ENCODE measurements at places on chromosomes 5 and 9.

DNA sequence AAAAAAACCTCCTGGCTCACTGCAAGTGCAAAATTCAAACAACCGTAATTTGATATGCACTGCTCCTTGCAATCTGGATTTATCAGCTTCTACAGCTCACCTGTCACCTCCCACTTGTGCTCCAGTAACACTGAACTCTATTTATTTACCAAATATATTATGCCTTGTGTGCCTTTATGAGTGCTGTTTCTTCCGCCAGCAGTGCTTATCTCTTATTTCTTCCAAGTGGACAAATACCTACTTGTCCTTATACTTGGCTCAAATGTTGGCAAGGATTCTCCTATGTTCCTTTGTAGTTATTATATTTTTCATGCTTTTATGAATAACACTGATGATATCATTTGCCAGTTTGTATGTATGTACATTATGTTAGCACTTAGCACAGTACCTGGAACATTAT, 145.7 kb upstream of the ARRDC3 start:
- DNase-seq = no peak

DNA sequence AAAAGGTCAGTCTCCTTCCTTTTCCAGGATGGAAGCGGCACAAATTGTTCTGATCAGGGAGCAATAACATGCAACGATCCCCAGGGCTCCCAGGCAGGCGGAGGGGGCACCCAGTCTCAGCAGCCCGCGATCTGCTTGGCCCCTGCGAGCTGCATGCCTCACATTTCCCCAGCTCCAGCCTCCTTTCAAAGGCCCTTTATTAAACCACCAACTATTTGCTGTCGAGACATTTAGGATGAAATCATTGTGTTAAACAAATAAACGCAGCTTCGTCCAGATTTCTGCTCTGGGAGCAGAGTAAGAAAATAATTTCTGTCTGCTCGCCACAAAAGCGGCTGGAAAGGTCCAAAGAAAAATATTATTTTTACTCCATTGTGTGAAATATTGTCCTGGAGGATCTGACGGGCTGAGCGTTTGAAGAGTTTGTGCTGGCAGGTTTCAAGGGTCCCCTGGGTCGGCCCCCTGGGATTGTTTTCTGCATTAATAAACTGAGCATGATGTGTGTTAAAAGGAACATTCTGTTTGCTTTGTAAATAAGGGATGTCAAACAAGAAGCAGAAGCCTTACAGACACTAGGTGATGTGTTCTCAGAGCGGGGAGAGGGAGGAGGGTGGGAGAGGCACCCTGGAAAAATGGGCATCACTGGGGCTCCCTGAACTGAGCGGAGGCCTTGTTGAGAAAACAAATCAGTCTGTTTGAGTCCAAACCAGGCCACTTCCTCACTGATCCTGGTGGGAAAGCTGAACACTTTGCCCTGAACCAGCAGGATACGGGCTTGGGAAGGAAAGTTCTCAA, 110.1 kb downstream of the FOXD1 start:
- DNase-seq = no peak

GRCh38 chr5:169064093-169064492, 236.8 kb downstream of the SLIT3 start:
- no peak for DNase-seq

DNA sequence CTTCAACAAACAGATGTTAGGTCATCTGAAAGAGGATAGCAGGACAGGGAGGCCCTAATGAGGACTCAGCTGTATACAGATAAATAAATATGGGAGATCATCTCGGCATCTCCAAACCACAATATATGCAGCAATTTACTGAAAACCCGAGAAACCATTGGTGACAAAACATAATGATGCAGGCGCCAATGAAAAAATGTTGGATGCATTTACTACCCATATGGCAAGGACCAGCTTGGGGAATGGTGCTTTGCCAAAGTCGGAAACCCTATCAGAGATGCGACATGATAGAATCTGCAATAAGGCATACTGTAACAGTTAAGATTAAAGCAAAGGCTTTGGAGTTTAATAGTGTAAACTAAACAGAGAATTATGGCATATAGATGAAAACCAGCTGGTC, 92.0 kb downstream of the SNCAIP start:
- no peak for DNase-seq

- DNase-seq = no peak
Observed at GRCh38 chr9:13013991-13014883, 239.4 kb downstream of the LURAP1L start.

DNA sequence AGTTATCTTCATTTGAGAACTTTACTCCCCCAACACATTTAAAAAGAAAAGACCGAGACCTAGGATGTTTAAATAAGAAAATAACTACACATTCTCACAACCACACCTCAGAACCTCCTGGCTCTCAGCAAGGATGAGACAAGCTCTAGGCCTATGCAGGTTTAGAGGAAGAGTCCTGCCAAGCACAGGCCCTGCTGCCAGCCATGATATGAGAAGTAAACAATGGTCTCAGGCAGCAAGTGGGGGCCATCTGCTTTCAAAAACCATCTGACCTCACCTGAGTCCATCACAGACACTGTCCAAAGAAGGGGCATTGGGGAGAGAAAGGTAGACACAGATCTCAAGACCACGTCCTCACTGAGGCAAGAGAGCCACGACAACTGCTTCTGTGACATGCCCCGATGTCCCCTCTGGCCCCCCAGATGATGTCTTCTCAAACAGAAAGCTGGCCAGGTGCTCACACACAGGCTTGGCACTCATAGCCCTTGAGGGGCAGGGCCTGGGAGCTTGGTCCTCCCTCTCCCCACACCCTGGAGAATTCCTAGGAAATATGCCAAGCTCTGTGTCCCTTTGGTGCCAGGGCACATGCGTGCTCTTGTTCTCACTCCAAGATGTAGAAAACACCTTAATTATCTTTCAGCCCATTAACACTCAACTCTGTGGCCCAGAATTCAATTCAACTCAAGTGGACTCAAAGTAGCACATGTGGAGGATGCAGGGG, 150.4 kb downstream of the FSTL4 start:
- DNase-seq = no peak

- DNase-seq = no peak
Observed at GRCh38 chr5:17089690-17090089, 127.7 kb upstream of the BASP1 start.

GRCh38 chr5:31443572-31443971, 88.3 kb downstream of the DROSHA start:
- no peak for DNase-seq

- DNase-seq = no peak
Observed at GRCh38 chr5:159426694-159427093, 96.4 kb upstream of the IL12B start.

GRCh38 chr5:44389090-44389822, at the start of gene FGF10:
Gene FGF10 (minus strand): TSS chr5:44389420. CDS start chr5:44388682, 738 bp downstream.
- no peak for DNase-seq

GRCh38 chr5:17143335-17143734, 74.1 kb upstream of the BASP1 start:
- no peak for DNase-seq

GRCh38 chr9:126307322-126308061, 19.1 kb upstream of the MVB12B start:
- no peak for DNase-seq

DNA sequence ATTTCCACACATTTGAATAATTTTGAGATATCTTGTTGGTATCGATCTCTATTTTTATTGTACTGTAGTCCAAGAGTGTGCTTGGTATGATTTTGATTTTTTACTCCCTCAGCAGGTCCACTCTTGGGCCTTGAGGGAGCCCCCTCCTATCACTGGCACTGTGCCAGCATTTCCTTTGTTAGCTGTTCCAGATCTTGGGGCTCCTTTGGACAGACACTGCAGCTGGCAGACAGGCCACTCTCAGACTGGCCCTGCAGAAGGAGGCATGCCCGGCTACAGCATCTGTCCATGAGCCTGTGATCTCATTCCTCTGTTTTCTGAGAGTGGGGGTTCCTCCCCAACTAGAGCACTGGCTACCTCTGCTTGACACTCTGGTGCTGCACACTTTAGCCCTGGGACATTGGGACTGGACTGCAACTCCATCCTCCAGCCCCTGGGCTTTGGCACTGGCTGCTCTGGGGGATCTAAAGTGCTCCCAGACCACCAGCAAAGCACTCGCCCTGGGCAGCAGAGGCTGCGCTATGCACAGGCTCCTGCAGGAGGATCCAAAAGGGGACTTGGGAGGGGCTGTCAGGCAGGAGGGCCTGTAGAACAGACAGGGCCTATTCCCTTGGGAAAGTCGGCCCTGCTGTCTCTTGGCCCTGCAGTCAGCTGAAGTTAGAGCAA, 271.3 kb upstream of the DMAC1 start:
- DNase-seq = no peak

DNA sequence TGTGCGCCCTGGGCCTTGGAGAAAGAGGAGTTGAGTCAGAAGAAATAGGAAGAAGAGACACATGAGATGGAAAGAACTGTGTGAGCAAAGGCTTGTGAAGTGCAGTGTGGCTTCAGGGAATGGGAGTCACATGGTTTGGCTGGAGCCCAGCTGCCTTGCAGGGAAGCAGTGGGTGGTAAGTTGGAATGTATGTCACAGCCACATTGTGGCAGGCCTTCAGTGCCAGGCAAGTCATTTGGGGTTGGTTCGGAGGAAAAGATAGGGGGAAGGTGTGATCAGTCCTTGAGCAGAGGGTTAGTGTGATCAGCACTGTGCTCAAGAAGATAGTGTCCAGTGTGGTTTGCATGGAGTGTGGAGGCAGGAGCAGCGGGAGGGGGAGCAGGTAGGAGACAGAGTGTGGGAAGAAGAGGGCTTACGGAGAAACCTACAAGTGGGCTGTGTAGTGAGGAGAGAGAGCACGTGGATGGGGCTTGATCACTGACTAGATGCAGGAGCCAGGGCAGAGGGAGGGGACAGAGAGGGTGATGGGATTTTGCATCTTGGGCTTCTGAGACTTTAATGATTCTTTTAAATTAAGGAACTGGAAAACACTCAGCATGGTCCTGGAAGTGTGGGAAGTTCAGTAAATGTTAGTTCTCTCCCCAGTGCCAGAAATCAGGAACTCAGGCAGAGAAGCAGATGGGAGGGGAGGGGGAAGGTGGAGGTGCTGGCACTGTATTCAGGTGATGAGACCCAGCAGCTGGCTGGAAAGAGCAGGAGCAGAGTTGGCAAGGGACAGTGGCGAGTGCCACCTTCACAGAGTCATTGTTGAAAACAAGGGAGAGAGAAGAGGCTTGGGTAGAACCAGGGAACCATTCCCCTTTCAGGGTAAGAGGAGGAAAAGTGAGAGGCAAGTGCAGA, 46.6 kb downstream of the ARHGAP26 start:
- DNase-seq = no peak

- DNase-seq = no peak
Observed at GRCh38 chr9:110626101-110626829, 42.3 kb upstream of the MUSK start.
